ENCODE measurements at places on chromosomes 16 and 17.

DNA sequence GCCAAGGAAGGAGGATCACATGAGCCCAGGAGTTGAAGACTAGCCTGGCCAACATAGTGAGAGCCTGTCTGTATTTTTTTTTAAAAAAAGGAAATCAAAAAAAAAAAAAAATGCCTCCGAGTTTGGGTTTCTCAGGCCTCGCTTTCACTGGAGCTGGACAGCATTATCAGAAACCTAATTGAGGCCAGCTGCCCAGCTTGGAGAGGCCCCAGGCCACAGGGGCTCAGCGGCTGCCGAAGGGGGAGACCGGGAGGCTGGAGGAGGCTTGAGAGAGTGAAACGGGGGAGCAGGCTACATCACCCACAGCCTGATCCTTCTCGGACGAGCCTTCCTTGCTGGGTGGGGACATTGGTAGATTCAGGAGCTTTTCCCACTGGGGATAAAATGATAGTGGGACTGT is 5.1 kb downstream of the TTYH2 start:
- DNase-seq = no peak

GRCh38 chr17:39639043-39639442 is 2.1 kb downstream of the STARD3 start:
- DNase-seq = no peak

- no peak for DNase-seq
These were observed 67.0 kb downstream of the PITPNC1 start for GRCh38 chr17:67443931-67444595.

DNA sequence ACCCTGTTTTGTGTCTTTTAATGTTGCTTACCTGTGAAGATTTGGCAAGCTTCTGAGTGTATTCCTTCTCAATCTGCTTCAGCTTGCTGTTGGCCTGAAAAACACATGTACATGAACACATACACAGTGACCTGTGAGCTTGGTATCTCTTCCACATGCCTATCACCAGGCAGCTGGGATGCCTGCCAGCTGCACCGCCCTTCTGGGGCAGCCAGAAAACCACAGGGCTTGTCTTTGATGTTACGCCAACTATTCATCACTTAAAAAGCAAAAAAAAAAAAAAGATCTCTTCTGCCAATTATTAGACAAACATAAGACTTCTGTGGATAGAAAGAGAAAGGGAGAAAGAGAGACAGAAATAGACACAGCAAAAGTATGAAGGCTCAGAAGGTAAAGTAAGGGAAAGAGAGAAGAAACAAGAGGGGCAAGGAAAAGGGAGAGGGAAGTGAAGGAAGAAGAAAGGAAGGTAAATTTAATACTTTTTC is 189.2 kb upstream of the AXIN2 start:
- DNase-seq = peak; percentile 37

GRCh38 chr16:11411059-11411550 is 65.8 kb downstream of the RMI2 start:
- DNase-seq = no peak
